ENCODE measurements at places on chromosomes 4 and X. TPM values are rescaled to one million over a fixed set of nuclear protein-coding genes. Genes with fewer than 3 reads are reported as not detected.

DNA sequence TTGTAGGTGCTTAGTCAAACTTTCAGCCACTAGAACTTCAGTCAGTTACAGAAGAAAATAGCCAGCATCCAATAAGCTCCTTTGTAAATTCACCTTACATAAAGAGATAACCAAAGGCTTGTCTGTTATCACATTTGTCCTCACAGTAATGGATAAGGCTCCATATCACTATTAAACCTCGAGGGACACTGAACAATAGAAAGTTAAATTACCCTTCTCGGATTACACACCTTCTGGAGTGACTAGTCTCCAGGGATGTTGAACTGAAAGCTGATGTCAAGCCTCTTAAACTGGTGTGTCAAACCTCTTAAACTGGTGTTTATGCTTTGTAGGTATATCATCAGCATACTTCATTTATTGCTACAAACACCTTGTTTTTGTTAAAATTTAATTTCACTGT, 639.0 kb downstream of the CENPC start:
- DNase-seq: no peak
- H3K4me1 ChIP-seq: no peaks in the 10 kb centered on the region
- H3K4me3 ChIP-seq: no peak overlapping the region
- no peaks in the 10 kb centered on the region for H3K36me3 ChIP-seq
- H3K27me3 ChIP-seq: no peaks in the 10 kb centered on the region
- no peak overlapping the region for H3K27ac ChIP-seq

DNA sequence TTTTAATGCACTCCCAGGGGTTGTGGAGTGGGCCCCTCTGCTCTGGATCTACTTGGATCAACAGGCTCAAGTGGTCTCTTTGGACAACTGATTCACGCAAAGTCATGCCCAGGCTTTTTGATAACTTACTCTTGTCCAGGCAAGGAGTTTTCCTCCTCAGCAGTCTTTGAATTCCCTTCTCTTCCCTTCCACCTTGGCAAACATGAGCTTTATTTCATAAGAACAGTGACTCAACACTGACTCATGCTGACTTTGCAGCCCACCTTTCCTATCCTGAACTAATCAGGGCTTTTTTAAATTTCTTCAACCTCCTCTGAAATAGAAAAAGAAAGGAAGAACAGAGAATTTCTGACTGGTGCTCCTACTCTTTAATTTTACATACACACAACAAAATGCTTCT, 132.1 kb upstream of the LDB2 start:
- peaks cover 92% of the 10 kb centered on the region for H3K4me1 ChIP-seq
- DNase-seq: peak; percentile 82
- peaks cover 25% of the 10 kb centered on the region for H3K36me3 ChIP-seq
- H3K27me3 ChIP-seq: no peaks in the 10 kb centered on the region

LINC00632 gene
- total RNA-seq: 181 TPM

HSPA4L gene
- 6.2 TPM for total RNA-seq

NPY1R gene
- not detected for total RNA-seq

DNA sequence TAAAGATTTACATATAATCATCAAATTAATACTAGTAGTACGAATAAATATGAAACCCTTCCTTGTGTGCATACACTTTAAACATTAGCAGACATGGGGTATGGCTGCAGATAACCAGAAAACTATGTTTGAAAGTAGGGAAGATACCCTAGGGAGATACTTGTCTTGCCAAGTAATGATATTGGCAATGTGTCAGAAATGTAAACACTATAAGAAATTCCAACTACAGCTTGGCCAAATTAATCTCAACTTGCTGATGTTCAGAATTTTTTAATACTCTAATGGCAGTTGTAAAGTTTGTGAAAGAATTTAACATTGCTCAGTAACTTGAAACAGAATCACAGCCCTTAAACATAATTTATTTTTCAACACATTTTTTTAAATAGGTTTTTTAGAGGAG, 27.4 kb upstream of the HPGD start:
- H3K27me3 ChIP-seq: no peaks in the 10 kb centered on the region
- no peak for DNase-seq
- no peaks in the 10 kb centered on the region for H3K4me1 ChIP-seq

DCAF4L1 gene
- 0.04 TPM for total RNA-seq

- no peaks in the 10 kb centered on the region for H3K27me3 ChIP-seq
These were observed 22.3 kb downstream of the AMOT start for GRCh38 chrX:112818114-112819007.

DNA sequence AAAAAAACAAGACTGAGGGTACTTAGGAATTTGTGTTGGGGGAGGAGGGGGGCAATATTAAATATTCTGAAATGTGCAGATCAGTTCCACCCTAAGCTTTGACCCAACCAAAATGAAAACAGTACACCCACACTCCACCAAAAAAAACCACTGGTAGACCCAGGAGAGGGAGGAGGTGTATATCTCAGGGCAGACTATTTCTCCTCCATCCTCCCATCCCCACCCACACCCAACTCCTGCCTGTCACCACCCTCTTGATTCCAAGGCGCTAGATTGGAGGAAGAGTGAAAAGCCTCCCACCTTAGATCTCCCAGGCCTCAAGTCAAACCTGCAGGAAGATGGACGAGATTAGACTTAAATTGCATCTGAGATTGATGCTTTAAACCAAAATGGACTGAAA, 76.6 kb upstream of the SRD5A3 start:
- no peaks in the 10 kb centered on the region for H3K36me3 ChIP-seq
- no peak for DNase-seq
- H3K27ac ChIP-seq: no peak overlapping the region
- no peak overlapping the region for H3K4me3 ChIP-seq
- H3K4me1 ChIP-seq: no peaks in the 10 kb centered on the region

DNA sequence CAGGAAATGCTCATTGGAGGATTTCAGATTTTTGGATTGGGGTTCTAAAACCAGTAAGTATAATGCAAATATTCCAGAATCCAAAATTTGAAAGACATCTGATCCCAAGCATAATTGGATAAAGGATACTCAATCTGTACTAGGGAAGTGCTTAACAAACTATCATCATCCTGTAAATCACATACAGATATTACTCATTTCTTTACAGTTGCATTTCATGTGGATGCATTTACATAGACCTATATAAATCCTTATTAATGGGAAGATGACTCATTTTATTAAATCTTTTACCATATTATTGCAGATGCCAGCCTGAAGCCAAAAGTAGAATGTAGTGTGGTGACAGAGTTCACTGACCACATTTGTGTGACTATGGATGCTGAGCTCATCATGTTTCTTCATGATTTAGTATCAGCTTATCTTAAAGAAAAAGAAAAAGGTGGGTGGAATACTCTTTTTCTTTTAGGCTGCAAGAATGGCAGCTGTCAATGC, 22.4 kb upstream of the ADAD1 start:
- H3K4me3 ChIP-seq: no peak overlapping the region
- H3K27ac ChIP-seq: no peak overlapping the region
- H3K27me3 ChIP-seq: no peaks in the 10 kb centered on the region
- no peaks in the 10 kb centered on the region for H3K4me1 ChIP-seq

COL4A6 gene
- 0.12 TPM for total RNA-seq

TAF7L gene
- total RNA-seq: 0.31 TPM

DNA sequence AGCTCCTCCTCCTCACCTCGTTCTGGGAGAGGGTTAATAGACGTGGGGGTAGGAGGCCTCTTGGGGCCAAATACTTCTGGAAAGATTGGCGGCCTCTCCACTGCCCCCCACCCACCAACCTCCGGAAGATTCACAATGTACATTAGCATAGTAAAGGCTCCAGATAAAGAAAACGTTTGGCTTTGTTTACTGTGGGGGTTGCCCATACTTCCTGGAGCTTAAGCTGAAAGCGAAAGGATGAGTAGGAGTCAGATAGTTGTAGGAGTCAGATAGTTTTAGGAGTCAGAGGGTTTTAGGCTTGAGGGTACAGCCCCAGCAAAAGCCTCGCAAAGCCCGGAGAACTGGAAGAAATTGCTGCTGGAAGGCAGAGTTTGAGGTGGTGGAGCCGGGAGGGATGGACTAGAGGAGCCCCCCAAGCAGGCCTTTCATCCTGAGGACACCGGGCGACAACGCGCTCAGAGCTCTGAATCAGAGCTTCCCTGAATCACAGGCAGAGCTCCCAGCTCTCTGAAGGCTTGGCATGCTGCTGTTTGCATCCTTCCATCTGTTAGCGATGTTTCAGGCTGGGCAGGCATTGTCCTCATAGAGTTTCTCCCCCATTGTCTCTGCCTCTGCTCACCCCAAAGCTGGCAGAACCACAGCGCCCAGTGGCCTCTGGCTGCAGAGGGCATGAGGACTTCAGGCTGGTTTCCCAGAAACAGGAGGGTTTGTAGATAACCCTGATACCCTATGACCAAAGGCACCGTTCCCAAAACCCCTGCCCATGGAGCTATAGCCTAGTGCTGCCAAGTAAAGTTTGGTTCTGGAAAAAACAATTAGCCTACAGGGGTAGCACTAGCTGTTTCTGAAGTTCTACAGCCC, 280.7 kb downstream of the BCOR start:
- H3K27me3 ChIP-seq: no peaks in the 10 kb centered on the region
- peaks cover 24% of the 10 kb centered on the region for H3K4me1 ChIP-seq
- H3K36me3 ChIP-seq: no peaks in the 10 kb centered on the region
- H3K27ac ChIP-seq: peak overlapping the region; percentile 82

DNA sequence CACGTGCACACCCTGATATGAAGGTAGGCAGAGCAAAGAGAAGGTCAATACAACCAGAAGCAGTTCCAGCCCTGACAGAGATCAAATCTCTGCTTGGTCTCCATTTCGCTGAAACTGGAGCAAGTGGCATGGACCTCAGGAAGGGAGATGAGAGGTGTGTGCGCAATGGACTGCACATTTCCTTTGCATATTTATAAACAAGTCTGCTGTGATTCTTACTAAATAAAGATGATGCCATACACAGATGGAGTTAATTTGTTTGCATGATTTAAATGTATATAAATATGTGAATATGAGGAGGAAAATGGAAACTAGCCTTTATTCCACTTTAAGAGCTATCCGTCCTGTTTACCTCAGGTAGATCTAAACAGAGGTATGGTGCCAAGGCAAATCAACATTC, 2.1 kb upstream of the SCRG1 start:
- DNase-seq: no peak
- H3K27ac ChIP-seq: no peak overlapping the region
- peaks cover 9% of the 10 kb centered on the region for H3K4me1 ChIP-seq

GRCh38 chrX:18348047-18348446, 6.4 kb downstream of the SCML2 start:
- no peaks in the 10 kb centered on the region for H3K36me3 ChIP-seq
- no peak for DNase-seq
- no peaks in the 10 kb centered on the region for H3K27me3 ChIP-seq
- H3K4me3 ChIP-seq: no peak overlapping the region

- no peaks in the 10 kb centered on the region for H3K36me3 ChIP-seq
- H3K4me3 ChIP-seq: no peak within 1 kb of the TSS
- H3K27me3 ChIP-seq: peaks cover 12% of the 10 kb centered on the region
- DNase-seq: no peak
- H3K27ac ChIP-seq: no peak within 1 kb of the TSS
These were observed at the start of gene IL1RAPL2 for GRCh38 chrX:104565791-104566680. Gene IL1RAPL2, plus strand, starts transcription at chrX:104566199.

- DNase-seq: no peak
- no peak overlapping the region for H3K27ac ChIP-seq
- no peaks in the 10 kb centered on the region for H3K27me3 ChIP-seq
- H3K4me3 ChIP-seq: no peak overlapping the region
- peaks cover 29% of the 10 kb centered on the region for H3K4me1 ChIP-seq
These were observed 17.4 kb downstream of the PLAC1 start for GRCh38 chrX:134640914-134641313.

PITX2 gene
- 24.0 TPM for total RNA-seq

GRCh38 chr4:165726831-165727230, 146.2 kb upstream of the TLL1 start:
- no peaks in the 10 kb centered on the region for H3K4me1 ChIP-seq
- no peaks in the 10 kb centered on the region for H3K27me3 ChIP-seq
- DNase-seq: peak; percentile 0
- H3K4me3 ChIP-seq: no peak overlapping the region
- no peaks in the 10 kb centered on the region for H3K36me3 ChIP-seq

- peak; percentile 70 for DNase-seq
- peaks cover 6% of the 10 kb centered on the region for H3K4me1 ChIP-seq
- no peak overlapping the region for H3K27ac ChIP-seq
- no peaks in the 10 kb centered on the region for H3K36me3 ChIP-seq
These were observed 60.1 kb downstream of the SH2D1A start for GRCh38 chrX:124406294-124407014.

GRCh38 chr4:109094056-109094455, 208.4 kb downstream of the COL25A1 start:
- no peaks in the 10 kb centered on the region for H3K4me1 ChIP-seq
- H3K36me3 ChIP-seq: no peaks in the 10 kb centered on the region
- H3K4me3 ChIP-seq: no peak overlapping the region
- no peaks in the 10 kb centered on the region for H3K27me3 ChIP-seq

DNA sequence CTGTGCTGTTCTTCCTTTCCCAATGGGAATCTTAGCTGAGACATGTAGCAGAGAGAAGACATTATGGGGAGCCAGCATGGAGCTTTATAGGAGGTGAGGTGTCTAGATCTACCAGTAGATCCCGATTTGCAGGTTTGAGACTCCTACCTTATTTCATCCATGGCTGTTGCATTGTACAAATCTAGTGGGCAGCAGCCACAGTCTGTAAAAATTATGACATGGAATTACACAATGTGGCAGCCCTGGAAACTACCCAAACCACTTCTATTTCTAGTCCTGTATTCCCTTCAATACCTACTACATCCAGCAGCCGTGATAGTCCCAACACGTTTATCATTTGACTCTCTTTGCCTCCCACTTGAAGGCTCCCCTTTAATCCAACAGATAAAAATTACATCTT, 8.1 kb downstream of the ATP7A start:
- no peaks in the 10 kb centered on the region for H3K27me3 ChIP-seq
- no peak overlapping the region for H3K4me3 ChIP-seq
- no peaks in the 10 kb centered on the region for H3K4me1 ChIP-seq
- no peak for DNase-seq
- no peak overlapping the region for H3K27ac ChIP-seq

GRCh38 chr4:118036336-118036735, 2.0 kb downstream of the NDST3 start:
- H3K36me3 ChIP-seq: no peaks in the 10 kb centered on the region
- no peak overlapping the region for H3K4me3 ChIP-seq
- peaks cover 13% of the 10 kb centered on the region for H3K4me1 ChIP-seq
- H3K27ac ChIP-seq: no peak overlapping the region

DNA sequence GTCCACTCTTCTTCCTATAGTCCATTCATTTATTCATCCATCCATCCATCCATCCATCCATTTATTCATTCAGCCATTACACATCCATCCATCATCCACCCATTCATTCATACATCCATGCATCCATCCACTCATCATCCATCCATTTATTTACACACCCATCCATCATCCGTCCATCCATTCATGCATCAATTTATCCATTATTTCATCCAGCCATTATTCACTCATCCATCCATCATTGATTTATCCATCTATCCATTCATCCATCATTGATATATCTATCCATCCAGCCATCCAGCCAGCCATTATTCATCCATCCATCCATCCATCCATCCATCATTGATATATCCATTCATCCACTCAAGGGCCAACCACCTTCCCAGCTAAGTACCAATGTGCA, 12.7 kb downstream of the CPZ start:
- no peaks in the 10 kb centered on the region for H3K4me1 ChIP-seq
- no peak overlapping the region for H3K27ac ChIP-seq
- peaks cover 22% of the 10 kb centered on the region for H3K27me3 ChIP-seq
- DNase-seq: no peak
- no peak overlapping the region for H3K4me3 ChIP-seq

- no peak overlapping the region for H3K4me3 ChIP-seq
- H3K27me3 ChIP-seq: no peaks in the 10 kb centered on the region
- DNase-seq: no peak
- H3K27ac ChIP-seq: no peak overlapping the region
- H3K4me1 ChIP-seq: peaks cover 11% of the 10 kb centered on the region
- H3K36me3 ChIP-seq: peaks cover 4% of the 10 kb centered on the region
These were observed 59.6 kb upstream of the DRP2 start for GRCh38 chrX:101160001-101160400.

- no peak overlapping the region for H3K4me3 ChIP-seq
- H3K4me1 ChIP-seq: no peaks in the 10 kb centered on the region
- H3K27me3 ChIP-seq: peaks cover 4% of the 10 kb centered on the region
- H3K36me3 ChIP-seq: no peaks in the 10 kb centered on the region
These were observed 28.9 kb upstream of the WDR17 start for GRCh38 chr4:176036585-176037205.
